ENCODE measurements at places on chromosomes 3 and 15.

GRCh38 chr3:102230057-102230456 lies 204.8 kb upstream of the ZPLD1 start:
- DNase-seq, result no peak

GRCh38 chr3:194935061-194935460 lies 249.4 kb downstream of the FAM43A start:
- no peak for DNase-seq

DNA sequence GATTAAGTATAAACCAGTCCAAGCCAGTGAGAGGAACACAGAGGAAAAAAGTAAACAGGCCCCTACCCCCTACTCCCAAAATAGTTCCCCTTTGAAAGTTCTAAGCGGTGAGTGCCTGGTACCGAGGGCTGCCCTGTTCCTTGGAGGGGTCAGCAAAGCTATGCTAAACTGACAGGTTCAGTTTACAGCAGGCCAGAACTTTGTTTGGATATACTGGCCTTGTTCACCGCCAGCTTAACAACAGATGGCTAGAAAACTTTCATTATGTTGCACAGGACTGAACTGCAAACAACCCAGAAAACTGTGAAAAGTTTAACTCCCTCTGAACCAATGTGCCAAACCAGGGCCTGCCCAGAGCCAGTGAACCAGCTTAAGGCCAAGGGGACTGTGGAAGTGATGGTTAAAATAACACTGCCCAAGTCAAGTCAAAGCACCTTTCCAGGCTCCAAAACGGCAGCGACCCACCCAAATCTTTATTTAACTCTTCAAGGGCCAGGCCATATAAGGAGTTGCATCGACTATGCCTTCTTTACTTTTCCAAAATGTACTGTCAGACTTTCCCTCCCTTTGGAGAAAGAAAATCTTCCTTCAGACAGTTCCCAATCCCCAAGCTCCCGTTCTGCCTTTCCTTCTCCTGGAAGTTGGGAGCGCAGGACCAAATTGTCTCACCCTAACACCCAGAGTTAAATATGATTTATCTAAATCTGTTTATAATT lies 448.0 kb downstream of the FOXP1 start:
- DNase-seq, result no peak

DNA sequence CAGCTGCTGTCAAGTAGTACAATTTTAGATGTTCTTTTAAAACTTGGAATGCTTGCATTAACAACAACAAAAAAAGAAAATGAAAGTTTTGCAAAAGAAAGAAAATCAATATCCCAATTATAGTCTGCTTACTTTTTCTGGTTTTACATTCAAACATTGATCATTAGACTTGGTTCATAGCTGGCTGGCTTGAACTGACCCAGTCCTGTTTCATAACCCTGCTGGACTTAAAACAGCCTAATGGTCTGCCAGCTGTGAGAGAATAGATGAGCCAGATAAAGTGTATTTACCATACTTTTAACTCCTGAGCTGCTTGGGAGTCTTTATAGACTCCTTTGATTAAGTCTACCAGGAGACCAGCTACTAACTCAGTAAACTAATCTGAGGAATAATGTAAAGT lies 59.2 kb downstream of the PIAS1 start:
- DNase-seq, result no peak

- no peak for DNase-seq
Measured at GRCh38 chr3:9687514-9687913, 16.1 kb upstream of the CPNE9 start.

DNA sequence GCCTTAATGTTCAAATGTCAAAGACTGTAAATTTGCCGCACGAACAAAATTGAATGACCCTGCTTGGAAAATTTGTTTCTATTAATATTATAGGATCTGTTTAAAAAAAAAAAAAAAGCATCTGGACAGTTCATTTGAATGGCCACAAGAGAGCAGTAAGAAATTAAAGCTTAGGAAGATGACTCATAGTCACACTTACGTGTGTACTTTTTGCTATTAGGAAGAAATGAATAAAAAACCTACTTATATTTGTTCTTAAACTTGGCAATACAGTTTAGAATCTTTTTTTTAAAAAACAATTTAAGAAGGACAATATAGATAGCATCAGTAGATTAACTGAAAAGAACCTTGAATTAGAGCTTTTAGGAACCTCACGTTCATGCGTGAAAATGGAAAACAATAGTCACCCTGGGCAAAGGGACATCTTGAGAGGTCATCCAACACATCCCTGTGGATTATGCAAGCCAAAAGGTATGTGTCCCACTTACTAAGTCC lies 621.8 kb downstream of the MECOM start:
- DNase-seq, result no peak

Data from stimulated activated CD4-positive, alpha-beta T cell treated with anti-CD3 and anti-CD28 coated beads, Interleukin-2, amount 100 ng/mL, for 24 hours (primary cell).